Dermis microvascular lymphatic vessel endothelial cell (primary cell): ENCODE measurements at places on chromosomes 2 and 18. TPM values are rescaled to one million over a fixed set of nuclear protein-coding genes. Genes with fewer than 3 reads are reported as not detected.

The UPP2 gene
- not detected in 2 replicates for total RNA-seq

The UGT1A10 gene
- not detected in 2 replicates for total RNA-seq

The LHCGR gene
- not detected in 2 replicates for total RNA-seq

The ZNF385B gene
- not detected in 2 replicates for total RNA-seq

The RESP18 gene
- not detected in 2 replicates for total RNA-seq

The OLA1 gene
- 58.5 and 72.4 TPM in 2 replicates for total RNA-seq

The MOCOS gene
- total RNA-seq = under 0.01 and 0.13 TPM in 2 replicates

The PAPOLG gene
- 10.7 and 16.1 TPM in 2 replicates for total RNA-seq

The SIX2 gene
- total RNA-seq = 0.13 TPM in 1 of 2 replicates, not detected in the other

The GPR35 gene
- 0.13 TPM in 2 replicates for total RNA-seq

The UGT1A3 gene
- total RNA-seq = not detected in 2 replicates

The POMC gene
- total RNA-seq = 0.13 and 0.63 TPM in 2 replicates

The PLGLB2 gene
- 0.39 and 2.4 TPM in 2 replicates for total RNA-seq

The CYP1B1 gene
- 0.13 and 1.0 TPM in 2 replicates for total RNA-seq

The QPCT gene
- total RNA-seq = 3.9 and 4.2 TPM in 2 replicates

The PLCL1 gene
- total RNA-seq = 0.76 and 1.0 TPM in 2 replicates

The VSNL1 gene
- 0.13 TPM in 1 of 2 replicates, not detected in the other for total RNA-seq

The TNS1 gene
- total RNA-seq = 21.1 and 50.6 TPM in 2 replicates

The ABCG5 gene
- not detected in 2 replicates for total RNA-seq

The CRYGC gene
- not detected in 2 replicates for total RNA-seq

The SLC14A1 gene
- not detected in 2 replicates for total RNA-seq

The IL1R2 gene
- total RNA-seq = 0.76 TPM in 1 of 2 replicates, not detected in the other

The ELOA2 gene
- not detected in 2 replicates for total RNA-seq

The GRB14 gene
- 0.38 and 0.64 TPM in 2 replicates for total RNA-seq

The HOXD13 gene
- total RNA-seq = under 0.01 TPM in 1 of 2 replicates, not detected in the other

The PARD3B gene
- total RNA-seq = 6.4 and 11.9 TPM in 2 replicates

The GNLY gene
- total RNA-seq = not detected in 2 replicates

The MYCN gene
- total RNA-seq = 3.2 and 7.2 TPM in 2 replicates

The ASAP2 gene
- 29.8 and 30.0 TPM in 2 replicates for total RNA-seq

The SERPINB4 gene
- 0.13 TPM in 1 of 2 replicates, not detected in the other for total RNA-seq

The DCDC2C gene
- total RNA-seq = 0.13 TPM in 2 replicates

The EIF2AK2 gene
- 17.2 and 20.4 TPM in 2 replicates for total RNA-seq

The NEURL3 gene
- total RNA-seq = 0.13 TPM in 2 replicates

The ABHD1 gene
- under 0.01 TPM in 1 of 2 replicates, not detected in the other for total RNA-seq

The CD8A gene
- under 0.01 TPM in 2 replicates for total RNA-seq

The INHA gene
- total RNA-seq = under 0.01 TPM in 1 of 2 replicates, not detected in the other

The TFCP2L1 gene
- total RNA-seq = not detected in 2 replicates

The BMP10 gene
- not detected in 2 replicates for total RNA-seq

The ASB18 gene
- not detected in 2 replicates for total RNA-seq

The OR6B2 gene
- total RNA-seq = not detected in 2 replicates

The MGAT4A gene
- 6.2 and 9.4 TPM in 2 replicates for total RNA-seq

The ATOH8 gene
- total RNA-seq = 13.1 and 21.5 TPM in 2 replicates

The GCG gene
- not detected in 2 replicates for total RNA-seq

The KIAA2012 gene
- not detected in 2 replicates for total RNA-seq

The CCDC141 gene
- 0.63 and 1.5 TPM in 2 replicates for total RNA-seq

The CAPN14 gene
- total RNA-seq = under 0.01 TPM in 2 replicates

The MOGAT1 gene
- not detected in 2 replicates for total RNA-seq

The SLC9A4 gene
- total RNA-seq = not detected in 2 replicates
